ENCODE measurements at places on chromosomes 16 and 17.

- DNase-seq, result no peak
Measured at GRCh38 chr17:44467108-44467507, 36.1 kb downstream of the GPATCH8 start.

- DNase-seq, result no peak
Measured at GRCh38 chr17:82152556-82153294, 54.7 kb upstream of the FASN start.

GRCh38 chr17:43528319-43528987, 17.7 kb downstream of the ETV4 start:
- no peak for DNase-seq

DNA sequence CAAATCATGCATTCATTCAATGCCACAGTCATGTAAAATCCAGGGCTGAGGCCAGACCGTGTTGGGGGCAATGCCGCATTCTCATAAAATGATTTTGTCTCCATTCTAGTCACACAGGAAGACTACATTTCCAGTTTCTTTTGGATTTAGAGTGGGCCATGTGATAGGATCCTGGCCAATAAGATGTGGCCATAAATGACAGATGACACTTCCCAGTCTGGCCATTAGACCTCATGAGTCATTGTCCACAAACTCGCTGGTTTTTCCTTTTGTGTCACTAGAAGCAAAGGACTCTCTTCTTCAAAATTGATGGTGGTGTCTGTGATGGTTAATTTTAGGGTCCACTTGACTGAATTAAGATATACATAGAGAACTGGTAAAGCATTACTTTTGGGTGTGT, 352.3 kb downstream of the UTP18 start:
- no peak for DNase-seq

DNA sequence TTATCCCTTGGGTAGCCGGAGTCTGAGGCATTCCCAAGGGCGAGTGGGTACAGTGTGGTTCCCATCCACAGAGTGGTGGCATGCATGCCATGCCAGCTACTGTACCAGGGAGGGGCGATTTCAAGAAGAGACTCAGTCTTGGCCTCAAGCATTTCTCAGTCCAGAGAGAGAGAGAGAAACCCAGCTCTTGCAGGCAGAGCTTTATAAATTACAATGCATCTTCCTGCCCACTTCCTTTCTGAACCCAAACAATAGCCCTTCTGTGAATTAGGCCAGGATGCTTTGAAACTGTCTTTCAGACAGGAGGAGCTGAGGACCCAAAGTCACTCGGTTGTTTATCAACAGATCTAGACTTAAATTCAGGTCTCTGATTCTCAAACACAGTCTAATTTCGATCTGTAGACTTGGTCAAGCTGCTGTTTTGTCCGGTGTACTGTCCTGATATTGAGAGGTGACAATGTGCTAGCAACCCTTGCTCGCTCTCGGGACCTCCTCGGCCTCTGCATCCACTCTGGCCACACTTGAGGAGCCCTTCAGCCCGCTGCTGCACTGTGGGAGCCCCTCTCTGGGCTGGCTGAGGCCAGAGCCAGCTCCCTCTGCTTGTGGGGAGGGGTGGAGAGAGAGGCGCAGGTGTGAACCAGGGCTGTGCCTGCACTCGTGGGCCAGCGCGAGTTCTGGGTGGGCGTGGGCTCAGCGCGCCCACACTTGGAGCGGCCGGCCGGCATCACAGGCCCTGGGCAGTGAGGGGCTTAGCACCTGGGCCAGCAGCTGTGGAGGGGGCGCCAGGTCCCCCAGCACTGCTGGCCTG, 408.0 kb downstream of the UTP18 start:
- DNase-seq, result no peak

- DNase-seq, result no peak
Measured at GRCh38 chr16:27335349-27336053, 21.7 kb downstream of the IL4R start.

DNA sequence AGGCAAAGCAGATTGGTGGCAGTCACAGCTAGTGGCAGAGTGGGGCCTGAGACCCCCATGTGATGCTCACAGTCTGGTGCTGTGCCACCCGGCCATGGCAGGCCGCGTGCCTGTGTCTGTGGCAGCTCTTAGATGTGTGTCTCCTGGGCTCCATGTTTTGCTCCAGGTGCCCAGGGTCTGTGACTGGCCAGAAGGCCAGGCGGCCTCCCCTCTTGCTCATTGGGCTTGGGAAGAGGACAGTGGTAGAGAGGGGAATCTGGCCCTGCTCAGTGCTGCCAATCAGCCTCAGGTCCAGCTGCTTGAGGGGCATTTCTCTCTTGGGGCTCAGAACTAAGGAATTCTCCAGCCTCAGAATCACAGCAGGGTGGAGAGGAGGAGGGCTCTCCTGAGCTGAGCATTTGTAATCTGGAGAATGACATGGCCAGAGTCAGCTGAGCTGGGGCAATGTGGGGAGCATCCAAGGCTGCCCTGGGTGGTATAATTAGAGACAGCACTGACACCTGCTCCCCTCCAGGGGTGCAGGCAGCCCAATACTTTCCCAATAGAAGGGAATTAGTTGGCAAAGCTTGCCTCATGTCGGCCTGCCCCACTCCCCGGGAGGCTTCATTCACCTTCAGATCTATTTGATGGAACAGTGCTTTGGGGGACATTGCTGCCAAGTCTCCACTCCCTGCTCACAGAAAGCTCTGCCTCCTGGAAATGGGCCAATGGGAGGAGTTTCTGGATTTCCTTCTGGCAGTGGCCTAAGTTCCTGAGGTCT, 2.7 kb upstream of the LASP1NB start:
- DNase-seq, result no peak

DNA sequence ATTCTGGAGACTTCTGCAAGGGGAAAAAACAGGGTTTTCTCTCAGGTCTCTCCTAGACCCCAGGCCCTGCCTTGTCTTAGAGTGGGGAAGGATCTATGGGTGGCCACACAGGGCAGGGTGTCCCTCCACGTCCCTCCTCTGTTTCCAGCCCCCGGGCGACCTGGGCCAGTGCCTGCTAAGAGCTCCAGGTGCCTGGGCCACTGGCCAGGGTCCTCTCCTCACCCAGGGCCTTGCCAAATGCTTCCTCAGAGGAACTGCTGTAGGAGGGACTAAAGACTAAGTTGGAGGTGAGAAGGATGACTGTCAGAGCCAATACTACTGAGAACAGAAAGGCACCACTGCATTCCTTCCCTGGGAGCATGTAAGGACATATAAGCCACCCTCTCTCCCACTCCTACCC, 11.4 kb downstream of the NOS2 start:
- DNase-seq, result no peak

DNA sequence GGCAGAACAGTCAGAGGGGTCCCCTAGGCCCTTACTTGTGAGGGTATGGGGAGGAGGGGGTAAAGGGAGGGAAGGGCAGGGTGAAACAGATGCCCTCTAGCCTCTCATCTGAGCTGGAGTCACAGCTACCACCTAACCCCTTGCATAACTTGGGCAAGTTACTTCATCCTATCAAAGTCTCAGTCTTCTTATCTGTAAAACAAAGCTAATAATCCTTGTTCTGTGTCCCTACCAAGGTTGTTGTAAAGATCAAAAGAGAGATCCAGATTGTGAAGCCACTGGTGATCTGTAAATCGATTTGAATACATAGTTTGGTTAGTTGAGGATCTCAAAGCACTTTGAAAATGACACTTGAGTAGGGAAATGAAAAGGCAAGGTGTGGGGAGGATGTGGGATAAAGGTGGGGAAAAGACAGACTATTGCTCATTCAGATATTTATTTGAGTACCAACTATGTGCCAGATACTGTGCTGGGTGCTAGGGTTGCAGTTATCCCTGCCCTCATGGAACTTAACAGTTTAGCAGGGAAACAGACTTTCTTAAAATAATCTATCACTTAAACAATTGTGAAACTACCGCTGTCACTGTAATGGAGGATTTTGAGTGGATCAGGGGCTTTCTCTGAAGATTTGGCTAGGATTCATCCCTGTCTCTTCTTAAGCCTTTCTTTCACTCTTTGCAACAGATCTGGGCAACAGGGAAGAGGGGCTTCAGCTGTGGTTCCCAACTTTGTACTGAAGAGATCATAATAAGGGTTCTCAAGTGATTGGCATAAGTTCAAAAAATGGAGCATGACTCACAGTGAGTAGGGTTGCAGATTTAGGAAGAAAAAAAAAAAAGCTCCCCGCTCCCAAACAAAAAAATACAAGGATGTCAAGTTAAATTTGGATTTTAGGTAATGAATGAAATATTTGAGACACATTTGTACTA, 3.0 kb downstream of the HEATR9 start:
- DNase-seq, result no peak

DNA sequence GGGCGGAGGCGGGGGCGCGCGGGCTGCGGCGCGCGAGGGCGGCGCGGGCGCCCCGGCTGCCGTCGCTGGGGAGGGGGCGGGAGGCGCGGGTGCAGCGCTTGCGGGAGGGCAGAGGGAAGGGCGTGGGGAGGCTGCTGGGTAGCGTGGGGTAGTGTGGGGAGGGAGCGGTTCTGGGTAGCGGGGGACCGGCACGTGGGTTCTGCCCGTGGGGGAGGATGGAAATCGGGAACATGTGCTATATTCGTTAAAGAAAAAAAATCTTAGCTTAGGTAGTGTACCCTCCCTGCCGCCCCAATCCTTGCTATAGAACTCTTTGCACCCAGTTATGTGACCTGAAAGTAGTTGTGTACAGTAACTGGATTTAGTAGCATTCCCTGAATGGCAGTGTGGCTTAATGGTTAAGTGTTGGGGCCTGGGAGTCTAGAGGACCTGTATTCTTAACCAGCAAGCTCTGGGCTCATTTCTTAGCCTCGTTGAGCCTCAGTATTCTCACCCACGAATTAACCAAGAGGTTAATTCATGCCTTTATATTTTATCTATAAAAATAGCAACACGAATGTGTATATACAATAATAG, 646 bp downstream of the RABEP1 start:
- no peak for DNase-seq

- DNase-seq, result no peak
Measured at GRCh38 chr17:81494626-81495377, 17.8 kb downstream of the ACTG1 start.

DNA sequence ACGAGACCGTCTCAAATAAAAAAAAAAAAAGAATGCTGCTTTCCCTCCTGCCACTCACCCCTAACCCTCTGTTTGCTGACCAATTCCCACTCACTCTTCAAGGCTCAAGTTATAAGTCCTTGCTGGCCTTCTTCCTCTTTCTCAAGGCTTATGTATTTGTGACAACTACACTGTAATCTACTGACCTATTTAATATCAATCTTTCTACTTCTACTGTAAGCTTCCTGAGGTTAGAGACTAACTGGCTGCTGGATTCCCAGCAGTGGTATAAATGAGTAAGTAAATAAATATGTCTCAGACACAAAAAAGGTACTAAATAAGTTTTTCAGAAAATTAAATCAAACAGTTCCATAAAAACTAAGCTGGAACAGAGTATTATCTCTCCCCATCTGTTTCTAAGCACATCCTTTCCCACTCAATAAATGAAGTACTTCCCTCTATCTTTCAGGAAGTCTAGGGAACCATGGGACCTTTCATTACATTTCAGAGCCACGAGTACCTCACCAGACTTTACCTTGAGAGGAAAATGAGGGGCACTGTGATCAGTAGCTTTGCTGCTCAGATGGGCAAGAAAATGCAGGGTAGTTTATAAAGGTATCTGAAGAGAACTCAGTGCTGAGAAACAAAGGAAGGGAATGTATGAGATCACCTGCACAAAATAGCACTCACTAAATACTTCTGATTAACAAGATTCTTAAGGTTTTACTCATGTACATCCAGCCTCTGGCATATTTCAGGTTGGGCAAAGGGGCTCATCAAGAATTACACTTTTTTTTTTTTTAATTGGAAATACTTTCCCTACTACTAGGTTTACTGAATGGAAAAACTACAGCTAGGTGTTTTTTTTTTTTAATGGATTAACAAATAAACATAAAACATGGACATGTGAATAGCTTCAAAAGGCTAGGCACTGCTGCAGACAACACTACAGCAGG, 10.8 kb downstream of the SSH2 start:
- DNase-seq, result no peak

- no peak for DNase-seq
Measured at GRCh38 chr17:13078591-13079385, 61.0 kb upstream of the ELAC2 start.

DNA sequence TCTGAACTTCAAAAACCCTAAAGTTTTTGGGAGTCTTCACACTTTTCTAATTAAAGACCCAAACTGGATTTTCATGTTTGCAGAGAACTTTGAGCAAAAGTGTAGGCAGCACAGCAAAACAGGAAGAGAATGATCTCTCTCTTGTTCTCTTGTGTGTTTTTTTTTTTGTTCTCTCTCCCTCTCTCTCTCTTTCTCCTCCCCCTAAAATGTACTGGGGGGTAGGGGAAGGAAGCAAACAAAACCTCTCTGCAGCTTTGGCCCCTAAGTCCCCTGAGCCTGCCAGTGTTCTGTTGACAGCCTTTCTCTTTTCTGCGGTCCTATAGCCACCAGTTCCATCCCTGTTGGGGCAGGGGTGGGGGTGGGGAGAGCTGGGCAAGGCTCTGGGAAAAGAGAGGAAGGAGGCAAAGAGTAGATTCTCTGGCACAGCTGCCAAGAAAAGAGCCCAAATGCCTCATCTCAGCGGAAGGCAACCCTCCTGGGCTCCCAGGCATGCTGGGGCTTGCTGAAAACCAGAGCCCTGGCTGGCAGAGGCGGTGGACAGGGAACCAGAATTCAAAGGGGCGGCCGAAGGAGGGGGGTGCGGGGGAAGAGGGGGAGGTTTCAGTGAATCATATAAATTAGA, 295.3 kb downstream of the SOX9 start:
- no peak for DNase-seq

DNA sequence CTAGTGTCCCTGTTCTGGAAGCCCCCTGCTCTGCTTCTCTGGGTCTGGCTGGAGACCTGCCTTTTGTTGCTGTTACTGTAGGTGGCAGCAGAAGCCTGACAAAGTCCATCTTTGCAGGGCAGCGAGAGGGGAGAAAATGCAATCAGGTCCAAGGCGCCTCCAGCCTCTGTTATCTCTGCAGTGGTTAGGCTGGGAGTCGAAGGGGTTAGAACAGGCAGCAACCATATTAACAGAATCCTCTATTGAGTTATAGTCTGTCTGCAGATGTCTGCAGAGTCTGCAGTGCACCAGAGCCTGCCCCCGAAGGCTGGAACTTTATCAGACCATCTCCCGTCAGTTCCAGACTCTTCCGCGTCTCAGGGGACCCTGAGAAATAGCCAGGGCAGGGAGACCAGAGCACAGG, 404.9 kb upstream of the EEF2KMT start:
- no peak for DNase-seq

Measured in GM20000 (cell line).